ENCODE measurements at places on chromosomes 1 and 21. TPM values are rescaled to one million over a fixed set of nuclear protein-coding genes. Genes with fewer than 3 reads are reported as not detected.

The CAPN8 gene
- not detected for total RNA-seq

The ADGRL4 gene
- 26.2 TPM for total RNA-seq

The RXFP4 gene
- total RNA-seq, result not detected

- H3K27ac ChIP-seq, result no peak overlapping the region
- H3K27me3 ChIP-seq, result no peaks in the 10 kb centered on the region
- H3K36me3 ChIP-seq, result no peaks in the 10 kb centered on the region
Observed at GRCh38 chr21:31136891-31137290, 98.6 kb upstream of the KRTAP19-8 start.

- DNase-seq, result no peak
- H3K4me1 ChIP-seq, result peaks cover 43% of the 10 kb centered on the region
- H3K27ac ChIP-seq, result peak overlapping the region; percentile 92
Observed at GRCh38 chr21:45004481-45005247, 64.8 kb downstream of the SLX9 start.

DNA sequence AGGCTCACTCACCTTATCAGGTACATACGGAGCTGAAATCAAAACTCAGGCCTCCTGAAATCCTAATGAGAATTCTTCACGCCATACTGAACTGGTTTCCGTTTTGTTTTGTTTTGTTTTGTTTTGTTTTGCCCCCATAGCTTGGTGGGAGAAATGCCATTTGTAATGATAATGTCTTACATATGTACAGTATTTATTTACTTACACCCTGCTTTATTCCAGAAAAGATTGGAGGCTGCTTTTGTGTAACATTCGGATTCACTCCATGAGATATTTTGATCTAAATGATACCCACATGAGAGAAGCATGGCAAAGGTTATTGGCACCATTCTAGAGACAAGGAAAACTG, 84.7 kb downstream of the EPHB2 start:
- H3K4me1 ChIP-seq, result no peaks in the 10 kb centered on the region
- no peak for DNase-seq
- H3K27ac ChIP-seq, result no peak overlapping the region
- H3K4me3 ChIP-seq, result no peak overlapping the region

DNA sequence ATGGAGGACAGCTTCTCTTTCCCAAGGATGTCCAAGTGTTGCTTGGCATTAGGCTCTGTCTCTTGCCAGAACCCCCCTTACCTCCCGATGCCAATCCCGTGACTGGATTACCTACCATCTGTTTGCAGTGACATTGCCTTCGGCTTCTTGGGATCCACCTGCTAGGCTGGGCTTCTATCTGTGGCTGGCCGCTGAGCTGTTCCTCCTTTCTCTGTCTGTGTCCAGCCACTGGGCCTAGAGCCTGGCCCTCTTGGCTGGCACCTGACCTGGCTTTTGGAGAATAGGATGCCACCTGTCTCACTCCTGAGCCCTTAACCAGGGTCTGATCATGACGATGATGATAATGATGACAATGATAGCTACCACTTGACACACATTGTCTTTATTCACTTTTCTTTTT, 41.6 kb upstream of the STUM start:
- H3K4me1 ChIP-seq, result no peaks in the 10 kb centered on the region
- no peaks in the 10 kb centered on the region for H3K36me3 ChIP-seq
- no peak for DNase-seq

DNA sequence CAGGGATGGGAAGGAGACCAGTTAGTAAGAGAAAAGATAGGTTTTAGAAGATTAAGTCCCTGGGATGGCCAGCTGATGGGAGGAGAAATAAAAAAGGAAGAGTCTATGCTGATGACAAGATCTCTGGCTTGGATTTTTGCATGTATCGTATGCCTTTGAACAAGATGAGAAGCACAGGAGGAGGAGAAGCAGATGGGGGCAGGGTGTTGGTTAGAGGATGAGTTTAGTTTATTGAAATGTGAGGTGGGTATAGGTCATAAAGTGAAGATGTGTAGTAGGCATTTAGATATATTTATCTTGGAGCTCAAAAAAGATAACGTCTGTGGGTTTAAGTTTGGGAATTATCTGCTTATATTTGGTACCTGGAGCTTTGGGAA, 1.4 kb downstream of the TIPRL start:
- H3K36me3 ChIP-seq, result no peaks in the 10 kb centered on the region
- no peak for DNase-seq
- H3K27ac ChIP-seq, result peak overlapping the region; percentile 96
- no peaks in the 10 kb centered on the region for H3K27me3 ChIP-seq
- peak overlapping the region; percentile 82 for H3K4me3 ChIP-seq

DNA sequence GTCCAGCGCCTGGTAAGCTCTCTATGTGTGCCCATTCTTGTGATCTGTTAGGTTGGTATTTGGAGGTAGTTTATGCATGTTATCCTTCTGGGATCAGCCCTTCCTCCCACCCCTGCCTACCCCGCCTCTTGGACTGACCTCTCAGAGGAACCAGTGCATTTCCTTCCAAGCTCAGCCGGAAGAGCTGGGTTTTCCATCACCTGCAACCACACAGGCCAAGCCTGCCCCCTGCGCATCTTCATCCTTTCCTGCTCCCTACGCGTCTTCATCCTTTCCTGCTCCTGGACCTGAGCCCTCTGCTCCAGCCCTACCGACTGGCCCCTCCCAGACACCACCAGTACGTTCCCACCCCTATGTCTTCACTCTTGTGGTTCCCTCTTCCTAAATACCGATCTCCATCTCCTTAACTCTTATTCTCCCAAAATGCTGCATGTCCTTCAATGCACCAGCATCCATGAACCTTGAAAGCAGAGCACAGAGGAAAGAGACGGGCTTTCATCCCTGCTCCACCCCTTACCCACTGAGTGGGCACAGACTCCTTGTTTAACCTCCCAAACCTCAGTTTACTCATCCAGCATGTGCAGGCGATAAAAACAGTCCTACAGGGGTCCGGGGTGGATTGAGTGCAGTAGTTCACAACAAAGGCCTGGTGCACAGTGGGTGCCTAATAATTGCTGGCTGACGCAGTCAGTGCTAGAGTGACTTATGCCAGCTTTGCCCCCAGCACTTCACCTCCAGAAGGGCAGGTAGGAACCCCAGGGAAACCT, 526.3 kb downstream of the MATN1 start:
- H3K27me3 ChIP-seq, result no peaks in the 10 kb centered on the region
- no peak overlapping the region for H3K27ac ChIP-seq
- H3K4me1 ChIP-seq, result peaks cover 5% of the 10 kb centered on the region
- H3K4me3 ChIP-seq, result no peak overlapping the region

DNA sequence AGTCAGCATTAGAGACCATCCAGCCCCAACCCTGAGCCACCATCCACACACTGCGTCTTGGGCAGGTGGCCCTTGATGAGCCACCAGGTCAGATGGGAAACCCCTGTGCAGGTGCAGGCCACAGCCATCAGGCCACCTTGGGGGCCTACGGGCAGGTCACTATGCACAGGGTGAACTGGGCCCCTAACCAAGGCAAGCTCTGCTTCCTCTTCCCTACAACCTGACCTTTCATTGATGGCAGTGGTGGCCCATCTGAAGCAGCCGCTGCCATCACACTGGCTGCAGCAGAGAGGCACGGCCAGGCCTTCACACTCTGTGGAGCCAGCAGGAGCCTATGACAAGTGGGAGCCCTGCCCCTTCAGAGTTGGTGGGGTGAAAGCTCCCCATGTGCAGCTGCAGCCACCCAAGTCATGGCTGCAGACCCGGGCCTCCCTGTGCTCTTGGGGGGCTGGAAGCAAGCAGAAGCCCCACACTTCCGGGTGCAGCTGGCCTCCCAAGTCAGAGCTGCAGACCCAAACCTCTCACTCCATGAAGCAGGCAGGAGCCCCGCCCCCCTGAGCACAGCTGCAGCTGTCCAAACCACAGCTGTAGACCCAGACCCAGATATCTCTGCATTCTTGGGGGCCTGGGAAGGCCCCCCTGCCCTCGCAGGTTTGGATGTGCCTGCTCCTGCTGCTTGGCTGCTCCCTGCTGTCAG, 681.5 kb downstream of the MATN1 start:
- DNase-seq, result no peak
- H3K27me3 ChIP-seq, result no peaks in the 10 kb centered on the region
- H3K36me3 ChIP-seq, result no peaks in the 10 kb centered on the region
- no peak overlapping the region for H3K27ac ChIP-seq
- H3K4me1 ChIP-seq, result no peaks in the 10 kb centered on the region

DNA sequence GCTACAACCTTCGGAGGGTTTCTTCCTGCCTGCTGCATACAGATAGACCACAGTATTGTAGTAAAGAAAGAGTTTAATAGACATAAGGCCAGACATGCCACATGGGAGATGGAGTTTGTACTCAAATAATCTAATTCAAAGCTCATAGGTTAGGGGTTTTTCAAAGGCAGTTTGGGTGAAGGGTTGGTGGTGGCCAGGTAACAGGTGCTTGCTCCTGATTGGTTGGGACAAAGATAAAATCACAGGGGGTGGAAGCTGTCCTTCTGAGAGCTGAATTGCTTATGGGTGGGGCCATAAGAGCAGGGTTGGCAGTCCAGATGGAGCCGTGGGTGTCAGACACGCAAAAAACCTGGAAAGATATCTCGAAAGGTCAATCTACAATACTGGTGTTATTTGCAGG, 92.3 kb upstream of the ETV3 start:
- DNase-seq, result no peak
- H3K4me1 ChIP-seq, result no peaks in the 10 kb centered on the region
- H3K36me3 ChIP-seq, result no peaks in the 10 kb centered on the region

- H3K4me3 ChIP-seq, result no peak overlapping the region
- peaks cover 3% of the 10 kb centered on the region for H3K27me3 ChIP-seq
- H3K4me1 ChIP-seq, result no peaks in the 10 kb centered on the region
- H3K27ac ChIP-seq, result no peak overlapping the region
- DNase-seq, result no peak
Observed at GRCh38 chr1:37629008-37629407, 5.7 kb downstream of the RSPO1 start.

DNA sequence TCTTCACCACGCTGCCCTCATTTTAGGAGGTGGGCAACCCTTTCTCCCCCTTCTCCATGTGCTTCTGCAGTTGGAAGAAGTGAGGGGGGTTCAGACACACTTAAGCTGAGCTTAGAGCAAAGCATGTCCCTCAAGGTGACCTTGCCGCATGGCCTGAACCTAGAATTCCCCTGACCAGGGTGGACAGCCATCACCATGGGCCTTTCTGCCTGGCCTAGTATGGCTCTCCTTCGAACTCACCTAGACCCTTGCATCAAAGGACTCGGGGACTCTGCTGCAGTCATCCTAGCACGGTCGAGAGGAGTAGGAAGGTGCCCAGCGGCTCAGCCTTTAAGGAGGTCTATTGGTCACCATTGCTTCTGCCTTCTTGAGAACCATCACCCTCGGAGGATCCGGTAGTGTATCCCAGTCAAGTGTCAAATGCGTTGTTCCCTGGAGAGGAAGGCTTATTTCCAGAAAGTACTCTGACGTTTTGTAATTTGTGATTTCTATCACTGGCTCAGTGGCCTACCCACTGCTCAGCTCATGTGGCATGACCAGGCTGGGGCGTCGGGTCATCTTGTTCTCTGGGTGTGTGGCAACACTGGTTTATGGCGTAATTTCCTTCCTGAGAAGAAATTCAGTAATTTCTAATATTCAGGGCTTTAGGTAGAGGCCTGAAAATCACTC, at the start of gene KCNE1:
TSS of gene KCNE1 (minus strand) at position 424 of the 669 bp plus-strand sequence. CDS start 62,576 bp downstream, outside the sequence.
- H3K4me1 ChIP-seq, result no peaks in the 10 kb centered on the region
- H3K27ac ChIP-seq, result no peak within 1 kb of the TSS
- H3K27me3 ChIP-seq, result no peaks in the 10 kb centered on the region
- peaks cover 4% of the 10 kb centered on the region for H3K36me3 ChIP-seq
- no peak for DNase-seq

- H3K27me3 ChIP-seq, result no peaks in the 10 kb centered on the region
- H3K27ac ChIP-seq, result no peak overlapping the region
- H3K36me3 ChIP-seq, result no peaks in the 10 kb centered on the region
- no peak overlapping the region for H3K4me3 ChIP-seq
- no peak for DNase-seq
Observed at GRCh38 chr1:221174330-221174993, 295.2 kb downstream of the HLX start.

DNA sequence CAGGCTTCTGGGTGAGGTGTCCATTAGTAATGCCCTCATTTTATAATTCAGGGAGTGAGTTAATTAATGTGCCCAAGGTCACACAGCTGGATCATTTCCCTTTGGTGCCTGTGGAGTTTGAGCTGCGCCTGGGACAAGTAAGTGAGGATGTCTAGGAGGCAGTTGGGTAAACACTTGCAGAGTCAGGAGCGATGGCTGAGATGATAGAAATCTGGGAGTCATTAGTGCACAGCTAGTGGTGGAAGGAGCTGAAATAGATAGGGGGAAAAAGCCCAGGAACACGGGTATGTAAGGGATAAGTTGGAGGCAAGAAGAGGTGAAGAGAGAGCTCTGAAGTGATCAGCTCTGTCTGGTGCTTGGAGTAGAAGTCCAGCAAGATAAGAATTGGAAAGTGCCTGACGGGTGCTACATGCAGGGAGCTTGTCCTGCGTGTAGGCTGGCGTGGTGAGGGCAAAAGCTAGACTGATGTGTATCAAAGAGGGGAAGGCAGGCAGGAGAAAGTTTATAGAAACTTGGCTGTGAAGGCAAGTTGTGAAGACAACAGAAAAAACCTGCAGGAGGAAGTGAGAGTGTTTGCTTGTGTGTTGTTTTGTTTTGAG, 1.7 kb upstream of the SCAF4 start:
- no peak for DNase-seq
- H3K4me3 ChIP-seq, result no peak overlapping the region
- H3K36me3 ChIP-seq, result no peaks in the 10 kb centered on the region

DNA sequence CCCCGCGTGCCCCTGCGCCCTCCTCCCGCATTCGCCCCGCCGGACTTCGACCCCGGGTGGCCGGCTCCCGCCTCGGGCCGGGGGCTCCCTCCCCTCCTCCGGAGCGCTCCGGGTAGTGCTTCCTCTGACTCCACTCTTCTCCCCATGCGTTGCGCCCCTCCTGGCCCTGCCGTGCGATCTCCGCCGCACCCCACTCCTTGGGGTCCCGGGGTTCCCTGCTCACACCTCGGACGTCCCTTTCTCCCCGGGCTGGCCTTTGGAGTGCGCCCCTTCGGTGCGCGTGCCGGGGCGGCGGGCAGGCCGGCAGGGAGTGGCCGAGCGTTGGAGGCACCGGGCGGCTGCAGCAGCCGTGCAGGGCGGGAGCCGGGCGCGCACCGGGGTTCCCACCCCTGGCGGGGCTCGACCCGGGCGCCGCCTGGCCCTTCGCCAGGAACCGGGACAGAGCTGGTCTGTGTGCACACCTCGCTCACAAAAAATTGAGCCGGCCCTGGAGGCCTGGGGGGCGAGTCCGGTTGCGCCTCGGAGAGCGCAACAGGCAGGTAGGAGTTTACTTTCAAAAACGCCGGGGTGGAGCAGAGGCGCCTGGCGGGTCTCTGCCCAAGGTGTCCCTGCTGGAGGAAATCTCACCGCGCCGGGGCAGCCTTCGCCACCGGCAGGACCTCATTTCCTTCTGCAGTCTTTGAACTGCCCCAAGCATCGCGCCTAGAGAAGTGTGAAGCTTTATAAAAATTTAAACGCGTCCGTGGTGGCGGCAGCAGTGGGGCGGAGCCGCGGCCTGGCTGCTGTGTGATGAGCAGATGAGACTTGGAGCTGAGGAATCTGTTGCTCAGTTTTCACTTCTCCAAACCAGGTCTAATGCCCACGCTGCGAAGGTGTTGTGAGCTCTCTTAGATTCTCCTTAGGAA, 650 bp downstream of the VANGL1 start:
- no peaks in the 10 kb centered on the region for H3K36me3 ChIP-seq
- H3K4me1 ChIP-seq, result peaks cover 32% of the 10 kb centered on the region
- H3K4me3 ChIP-seq, result peak overlapping the region; percentile 79
- no peak for DNase-seq

Data from thoracic aorta (tissue), 2 donors.